ENCODE measurements at places on chromosomes 3 and 15.

DNA sequence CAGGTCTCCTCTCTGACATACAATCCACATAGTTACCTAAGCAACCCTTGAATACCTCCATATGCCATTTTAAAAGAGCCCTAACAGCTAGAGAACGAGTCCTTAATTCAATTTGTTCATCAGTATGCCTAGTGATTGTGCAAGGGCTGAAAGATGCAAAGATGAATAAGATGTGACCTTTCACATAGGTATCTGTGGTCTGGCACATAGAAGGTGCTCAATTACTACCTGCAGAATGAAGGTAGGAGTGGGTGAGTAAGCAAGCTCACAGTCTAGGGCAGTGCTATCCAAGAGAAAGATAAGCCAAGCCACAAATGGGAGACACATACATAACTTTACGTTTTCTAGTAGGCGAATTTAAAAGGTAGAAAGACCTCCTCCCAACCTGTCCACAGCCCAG, 157.9 kb downstream of the OSBPL10 start:
- no peak for DNase-seq

DNA sequence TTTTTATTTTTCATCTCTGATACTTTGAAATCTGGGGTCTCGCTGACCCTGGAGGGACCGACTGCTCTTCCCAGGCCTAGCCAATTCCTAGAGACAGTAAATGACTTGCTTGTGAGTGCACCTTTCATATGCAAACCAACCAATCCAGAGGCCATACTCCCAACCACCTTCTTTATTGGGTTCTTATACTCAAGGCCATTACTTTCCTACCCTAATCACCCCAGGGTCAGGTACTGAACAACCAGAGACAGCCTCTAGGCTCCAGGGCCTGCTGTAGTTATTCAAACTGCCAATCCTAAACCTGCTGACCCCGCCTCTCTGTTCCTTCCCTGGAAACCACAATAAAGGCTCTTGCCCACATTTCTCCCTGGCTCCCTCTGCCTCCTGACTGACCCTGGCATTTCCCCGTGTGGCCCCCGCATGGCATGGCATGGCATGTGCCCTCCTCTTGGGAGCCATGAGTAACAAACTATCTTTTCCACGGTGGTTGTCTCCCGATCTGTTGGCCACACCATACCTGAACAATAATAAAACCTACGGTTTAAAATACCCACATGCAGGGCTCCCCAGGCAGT, 42.9 kb downstream of the ADCY5 start:
- DNase-seq: no peak

DNA sequence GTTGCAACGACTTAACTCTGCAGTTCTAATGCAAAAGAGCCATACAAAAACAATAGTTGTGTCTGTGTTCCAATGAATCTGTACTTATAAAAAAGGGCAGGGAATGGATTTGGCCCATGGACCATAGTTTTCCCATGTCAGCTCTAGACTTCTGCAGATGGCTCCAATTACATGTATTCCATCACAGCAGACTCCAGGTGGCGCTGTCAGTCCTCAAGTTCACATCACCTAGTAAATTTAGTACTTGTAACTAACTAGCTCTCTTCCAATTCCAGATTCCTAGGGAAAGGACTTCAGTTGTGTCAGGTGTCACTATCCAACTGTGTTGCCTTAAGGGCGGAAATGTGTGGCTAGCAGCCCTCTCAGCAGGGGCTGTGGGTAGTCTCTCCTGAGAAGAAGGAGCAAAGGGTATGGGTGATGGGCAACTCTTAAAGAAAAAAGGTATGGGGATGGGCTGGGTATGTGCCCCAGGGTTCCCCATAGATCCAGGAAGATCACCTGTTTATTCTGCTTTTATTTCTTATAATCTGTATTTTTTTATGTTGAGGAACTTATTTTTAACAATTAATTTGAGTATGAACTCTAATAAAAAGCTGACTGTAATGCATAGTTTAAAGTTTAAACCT, 36.2 kb downstream of the BBS4 start:
- peak; percentile 37 for DNase-seq

DNA sequence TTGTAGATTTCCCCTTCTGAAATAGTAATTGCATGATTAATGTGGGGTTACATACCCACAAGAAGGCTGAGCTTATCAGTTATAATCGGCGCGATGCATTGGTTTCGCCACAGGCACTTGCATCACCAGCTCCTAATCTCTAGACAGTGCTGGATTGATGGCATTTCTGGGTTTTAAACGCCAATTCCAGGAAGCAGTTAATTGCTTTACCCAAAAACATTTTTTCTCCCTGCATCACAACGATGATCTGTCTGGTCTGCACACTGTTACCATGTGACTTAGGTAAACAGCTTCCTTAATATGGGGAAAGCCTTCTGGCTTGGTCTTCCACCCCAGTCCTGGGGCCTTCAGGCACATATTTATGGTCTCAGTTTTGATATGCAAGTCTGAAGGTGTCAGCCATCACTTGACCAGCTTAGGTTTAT, 70.0 kb upstream of the HEG1 start:
- DNase-seq: no peak

- no peak for DNase-seq
These were observed 6.8 kb downstream of the ARL6IP5 start for GRCh38 chr3:69091389-69092029.

- DNase-seq: no peak
These were observed 103.2 kb upstream of the SLCO2A1 start for GRCh38 chr3:134132961-134133360.

DNA sequence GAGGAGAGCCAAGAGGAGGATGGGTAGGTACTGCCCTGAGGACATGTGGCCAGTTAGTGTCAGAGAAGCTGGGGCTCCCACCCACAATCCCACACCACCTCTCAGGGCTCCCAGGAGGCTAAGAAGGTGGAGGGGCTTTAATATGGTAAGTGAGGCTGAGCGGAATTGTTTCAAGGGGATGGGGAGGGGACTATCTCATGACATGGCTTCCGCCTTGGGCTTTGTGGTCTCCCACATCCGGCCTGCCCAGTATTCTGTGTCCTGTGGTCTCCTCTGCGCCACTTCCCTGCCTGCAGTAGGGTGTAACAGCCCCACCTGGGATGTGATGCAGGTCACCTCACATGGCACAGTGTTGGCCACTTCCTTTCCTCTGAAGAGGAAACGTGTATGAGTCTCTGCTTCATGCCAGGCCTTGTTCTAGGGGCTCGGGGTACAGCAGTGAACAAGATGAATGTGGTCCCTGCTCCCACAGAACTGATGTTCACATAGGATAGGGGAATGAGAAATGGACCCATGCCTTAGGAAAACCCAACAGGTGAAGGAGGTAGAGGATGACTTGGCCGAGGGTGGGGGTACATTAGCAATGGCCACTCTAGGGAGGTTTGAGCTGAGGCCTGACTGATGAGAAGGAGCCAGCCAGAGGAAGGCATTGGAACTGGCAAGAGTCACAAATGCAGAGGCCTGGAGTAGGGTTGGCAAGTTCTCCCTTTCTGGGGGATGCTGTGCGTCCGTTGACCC, 3.2 kb downstream of the NEIL1 start:
- no peak for DNase-seq

GRCh38 chr15:44490622-44491021, 46.3 kb upstream of the EIF3J start:
- DNase-seq: no peak

GRCh38 chr15:65785151-65785550, 6.9 kb downstream of the DENND4A start:
- no peak for DNase-seq

DNA sequence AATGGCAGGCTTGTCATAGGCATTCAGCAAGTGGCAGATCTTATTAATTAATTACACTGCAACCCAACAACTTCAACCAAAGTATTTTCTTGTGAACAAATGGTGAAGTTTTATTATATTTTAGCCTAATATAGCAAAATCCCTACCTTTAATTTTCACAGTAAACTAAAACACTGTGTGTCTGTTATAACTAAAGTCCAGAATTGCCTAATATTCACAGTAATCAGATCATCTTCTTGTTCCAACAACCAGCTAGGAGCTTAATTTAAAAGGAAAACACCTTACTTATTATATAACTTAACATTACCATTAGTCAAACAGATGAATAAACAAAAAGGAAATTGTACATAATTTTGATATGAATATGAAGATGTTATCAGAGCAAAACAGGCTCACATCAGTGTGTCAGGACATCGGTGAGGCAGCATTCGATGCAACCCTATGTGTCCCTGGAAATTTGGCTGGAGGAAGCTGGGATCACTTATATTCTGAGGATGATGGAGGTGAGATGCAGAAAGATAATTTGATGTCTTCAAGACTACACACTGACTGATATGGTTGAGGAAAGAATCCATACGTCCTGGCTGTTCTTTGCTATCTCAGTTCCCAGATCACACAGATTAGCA, 189.3 kb upstream of the EIF1B start:
- DNase-seq: no peak

DNA sequence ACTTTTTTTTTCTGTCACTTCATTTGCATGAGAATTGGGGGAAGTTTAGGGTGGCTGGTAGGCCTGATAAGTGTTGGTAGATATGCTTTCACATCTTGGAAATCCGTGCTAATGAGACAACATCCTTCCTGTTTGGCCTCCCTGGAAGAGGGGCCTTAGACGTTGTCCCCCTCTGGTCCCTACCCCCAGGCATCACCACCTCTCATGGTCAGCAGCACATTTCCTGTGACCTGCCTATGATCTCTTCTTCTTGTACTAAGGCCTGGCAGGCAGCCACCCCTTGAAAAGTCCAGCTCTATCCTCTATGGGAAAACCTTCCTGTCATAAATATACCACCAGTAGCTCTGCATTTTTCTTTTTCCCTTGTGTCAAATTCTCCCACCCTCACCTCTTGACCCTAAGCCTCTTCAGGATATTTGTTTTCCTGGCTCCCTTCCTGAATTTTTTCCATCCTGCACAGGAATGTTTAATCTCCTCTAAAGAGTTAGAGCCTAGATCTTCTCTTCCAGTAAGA, 107.8 kb downstream of the SNRK start:
- no peak for DNase-seq

DNA sequence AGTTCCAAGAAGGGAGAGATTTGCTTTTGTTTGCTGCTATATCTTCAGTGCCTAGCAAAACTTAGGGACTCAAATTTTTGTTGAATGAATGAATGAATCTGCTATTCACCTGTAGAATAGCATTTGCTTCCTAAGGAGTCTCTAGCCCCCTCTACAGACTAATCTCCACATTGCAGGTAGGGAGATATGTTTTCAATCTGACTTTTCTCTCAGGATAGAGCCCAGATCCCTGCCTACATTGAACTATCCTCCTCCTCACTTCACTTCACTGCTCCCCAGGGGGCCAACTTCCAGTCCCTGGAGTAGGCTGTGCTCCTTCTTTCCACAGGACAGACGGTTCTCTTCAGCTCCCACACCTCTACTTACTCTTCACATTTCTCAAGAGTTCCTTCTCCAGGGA, 81.9 kb upstream of the PTX3 start:
- DNase-seq: no peak

DNA sequence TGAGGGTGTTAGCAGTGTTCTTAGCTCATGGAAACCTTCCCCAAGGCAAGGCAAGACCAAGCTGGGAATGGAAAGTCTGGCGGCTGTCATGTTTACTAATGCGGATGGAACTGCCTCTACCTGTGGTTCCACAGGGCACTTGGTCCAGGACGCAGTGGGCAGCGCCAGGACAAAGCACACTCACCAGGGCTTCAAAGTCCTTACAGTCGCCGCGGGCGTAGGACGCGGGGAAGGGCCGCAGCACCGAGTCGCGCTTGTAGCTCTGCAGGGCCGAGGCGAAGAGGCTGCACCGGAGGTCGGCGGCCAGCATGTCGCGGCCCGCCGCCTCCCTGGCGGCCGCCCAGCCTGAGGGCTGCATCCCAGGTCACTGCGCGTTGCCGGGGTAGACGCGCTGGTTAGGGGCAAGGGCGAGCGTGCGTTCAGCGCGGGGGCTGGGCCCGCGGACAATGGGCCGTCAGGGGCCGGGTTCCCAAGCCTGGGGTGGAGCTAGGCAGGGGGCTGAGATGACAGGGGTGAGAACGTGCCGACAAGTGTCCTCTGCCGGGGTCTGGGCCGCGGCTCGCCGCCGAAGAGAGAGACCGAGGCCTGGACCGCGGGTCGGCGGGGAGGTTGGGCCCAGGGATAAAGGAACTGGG, 497 bp downstream of the PARP16 start:
- DNase-seq: no peak

GRCh38 chr3:122918576-122919290, 108.8 kb downstream of the SEMA5B start:
- DNase-seq: no peak

DNA sequence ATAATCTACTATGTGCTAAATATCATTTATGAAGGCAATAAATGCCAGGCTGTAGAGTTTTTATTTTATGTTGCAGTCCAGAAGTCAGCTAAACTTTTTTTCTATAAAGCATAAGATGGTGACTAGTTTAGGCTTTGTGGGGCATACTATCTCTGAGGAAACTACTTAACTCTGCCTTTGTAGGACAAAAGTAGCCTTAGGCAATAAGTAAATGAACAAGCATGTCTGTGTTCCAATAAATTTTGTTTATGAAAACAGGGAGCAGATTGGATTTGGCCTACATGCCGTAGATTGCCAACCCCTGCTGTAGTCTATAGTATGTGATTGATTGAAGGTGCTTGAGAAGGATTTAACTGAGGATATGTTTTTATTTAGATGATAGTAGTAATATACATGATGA, 502.5 kb upstream of the NAALADL2 start:
- DNase-seq: no peak

GRCh38 chr3:24135280-24135679, 190.2 kb downstream of the NR1D2 start:
- no peak for DNase-seq

- DNase-seq: no peak
These were observed 67.8 kb downstream of the OPA1 start for GRCh38 chr3:193660698-193661411.

GRCh38 chr3:170997961-170998913, 28.3 kb downstream of the SLC2A2 start:
- DNase-seq: no peak

DNA sequence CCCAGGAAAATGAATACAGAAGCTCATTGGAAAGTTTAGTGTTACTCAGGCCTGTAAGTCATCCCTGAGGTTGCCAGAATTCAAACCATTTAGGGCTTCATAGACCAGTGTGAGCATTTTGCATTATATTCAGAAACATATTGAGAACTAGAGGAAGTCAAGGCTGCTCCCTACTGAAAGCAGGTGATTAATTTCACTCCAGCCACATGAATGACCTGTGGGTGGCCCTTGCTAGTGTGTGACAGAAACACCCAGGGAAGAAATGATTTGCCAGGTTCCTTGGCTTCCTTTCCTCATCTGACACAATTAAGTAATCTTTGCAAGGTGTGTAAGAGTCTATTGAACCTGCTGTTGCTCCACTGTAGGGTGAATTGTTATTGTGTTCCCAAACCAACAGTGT, 61.8 kb downstream of the GAP43 start:
- DNase-seq: no peak

DNA sequence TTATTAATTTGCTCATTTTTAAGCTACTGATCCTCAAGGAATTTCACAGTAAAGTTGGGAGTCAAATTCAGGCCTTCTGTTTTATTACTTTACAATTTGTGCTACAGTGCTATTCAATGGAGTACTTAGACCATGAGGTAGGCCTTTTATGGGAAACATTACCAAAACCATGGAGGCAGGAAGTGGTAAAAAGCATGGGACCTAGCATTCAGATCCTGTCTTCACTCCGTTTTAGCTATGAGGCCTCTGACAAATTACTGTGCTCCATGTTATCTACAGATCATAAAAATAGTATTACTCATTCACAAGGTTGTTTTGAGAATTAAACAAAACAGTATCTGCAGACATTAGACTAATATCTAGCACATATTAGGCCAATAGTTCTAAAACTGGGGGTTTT, 140.6 kb upstream of the SLITRK3 start:
- no peak for DNase-seq

Data from midbrain (tissue), 1 donor.